T-helper 9 cell (primary cell): ENCODE measurements at places on chromosomes 16 and 17.

GRCh38 chr16:80741724-80742123, 62.7 kb downstream of the CDYL2 start:
- DNase-seq: no peak

DNA sequence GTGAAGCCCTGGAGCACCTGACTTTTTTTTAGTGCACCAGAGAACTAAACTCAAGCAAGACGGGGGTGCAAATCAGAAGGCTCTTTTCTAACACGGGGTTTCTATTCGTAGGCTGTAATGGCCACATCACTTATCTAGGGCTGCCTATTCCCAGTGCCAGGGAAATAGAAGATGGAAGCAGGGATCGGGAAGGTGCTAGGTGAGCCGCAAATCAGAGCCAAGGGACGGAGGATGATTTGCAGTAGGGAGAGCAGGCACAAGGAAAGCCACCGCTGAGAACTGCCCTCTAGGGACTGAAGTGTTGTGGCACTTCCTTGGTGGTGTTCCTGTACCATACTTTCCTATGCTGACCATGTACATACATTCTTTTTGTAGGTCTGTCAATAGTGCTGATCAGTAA, 7.8 kb upstream of the SLC46A1 start:
- DNase-seq: no peak

DNA sequence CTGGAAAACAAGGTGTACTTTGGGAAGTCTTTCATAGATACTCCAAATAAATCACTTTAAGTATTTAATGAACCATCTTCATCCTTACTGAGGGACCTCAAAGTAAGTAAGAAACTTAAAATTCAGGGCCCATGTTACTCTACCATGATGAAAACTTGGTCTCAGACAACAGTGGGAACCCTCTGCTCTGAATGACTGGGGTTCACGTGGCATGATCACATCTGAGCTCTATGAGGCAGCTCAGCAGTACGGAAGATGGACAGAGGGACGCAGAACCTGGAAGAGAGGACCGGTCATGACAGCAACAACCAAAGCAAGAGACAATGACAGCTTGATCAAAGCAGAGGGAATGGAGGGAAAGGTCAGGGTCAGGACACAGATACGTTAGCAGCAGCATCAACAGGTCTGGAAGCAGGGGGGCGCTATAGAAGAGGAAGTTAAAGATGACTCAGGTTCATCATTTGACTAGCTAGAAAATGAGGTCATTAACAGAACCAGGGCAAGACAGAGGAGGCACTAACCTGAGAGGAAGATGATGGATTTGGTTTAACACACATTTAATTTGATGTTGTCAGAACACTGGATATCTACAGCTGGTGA, 9.5 kb downstream of the XPO6 start:
- no peak for DNase-seq

DNA sequence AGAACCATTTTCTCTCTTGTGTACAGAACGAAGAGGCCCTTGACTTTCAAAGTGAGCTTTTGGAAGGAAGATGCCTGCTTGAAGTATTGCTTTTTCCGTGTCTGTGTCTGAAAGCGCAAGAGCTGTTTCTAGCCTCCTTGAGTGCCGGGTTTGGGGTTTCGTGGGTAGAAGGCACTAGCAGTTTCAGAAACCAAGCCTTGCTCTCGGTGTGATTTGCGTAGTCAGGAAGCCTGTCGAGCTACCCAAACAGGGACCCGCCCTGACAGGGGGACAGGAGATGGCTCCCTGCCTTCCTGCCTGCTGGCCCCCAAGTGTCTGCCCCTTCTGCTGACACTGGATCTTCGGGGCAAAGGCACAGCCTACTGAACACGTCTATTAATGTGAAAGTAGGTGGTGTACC, 322.0 kb downstream of the MAF start:
- peak; percentile 37 for DNase-seq

DNA sequence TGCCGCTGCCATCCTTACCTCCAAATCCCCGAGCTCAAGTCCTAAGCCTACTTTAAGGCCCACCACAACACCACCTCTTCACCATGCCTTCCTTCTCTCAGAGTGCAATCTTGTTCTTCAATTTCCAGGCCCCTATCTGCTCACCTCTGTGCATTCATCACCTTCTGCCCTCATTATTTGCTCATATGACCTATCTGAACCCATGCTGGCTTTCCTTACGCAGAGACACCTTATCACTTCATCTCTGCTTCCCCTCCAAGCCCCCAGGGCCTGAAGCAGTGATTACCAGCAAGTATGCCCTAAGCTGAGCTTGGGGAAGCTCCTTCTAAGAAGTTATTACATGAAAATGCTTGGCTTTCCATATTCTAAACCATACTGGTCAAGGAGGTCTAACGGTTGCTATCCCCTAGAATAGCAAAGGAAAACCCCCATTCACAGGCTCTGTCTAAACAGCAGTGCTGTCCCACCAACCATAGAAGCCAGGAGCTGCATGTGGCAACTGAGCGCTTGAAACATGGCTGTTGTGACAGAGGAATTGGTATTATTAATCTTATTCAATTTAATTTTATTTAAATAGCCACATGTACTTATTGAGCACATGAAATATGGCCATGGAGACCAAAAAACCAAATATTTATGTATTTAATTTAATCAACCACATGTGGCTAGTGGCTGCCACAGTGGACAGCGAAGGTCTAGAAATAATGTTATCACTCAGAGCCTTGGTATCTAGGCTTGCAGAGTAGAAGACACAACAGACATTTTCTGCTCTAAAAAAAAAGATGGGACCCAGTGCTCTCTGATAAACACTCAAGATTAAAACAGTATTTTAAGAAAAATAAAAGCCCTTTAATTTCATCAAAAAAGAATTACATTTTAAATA, 13.9 kb downstream of the USP7 start:
- DNase-seq: no peak

- DNase-seq: no peak
These were observed 34.3 kb downstream of the LIMD2 start for GRCh38 chr17:63665527-63666214.

DNA sequence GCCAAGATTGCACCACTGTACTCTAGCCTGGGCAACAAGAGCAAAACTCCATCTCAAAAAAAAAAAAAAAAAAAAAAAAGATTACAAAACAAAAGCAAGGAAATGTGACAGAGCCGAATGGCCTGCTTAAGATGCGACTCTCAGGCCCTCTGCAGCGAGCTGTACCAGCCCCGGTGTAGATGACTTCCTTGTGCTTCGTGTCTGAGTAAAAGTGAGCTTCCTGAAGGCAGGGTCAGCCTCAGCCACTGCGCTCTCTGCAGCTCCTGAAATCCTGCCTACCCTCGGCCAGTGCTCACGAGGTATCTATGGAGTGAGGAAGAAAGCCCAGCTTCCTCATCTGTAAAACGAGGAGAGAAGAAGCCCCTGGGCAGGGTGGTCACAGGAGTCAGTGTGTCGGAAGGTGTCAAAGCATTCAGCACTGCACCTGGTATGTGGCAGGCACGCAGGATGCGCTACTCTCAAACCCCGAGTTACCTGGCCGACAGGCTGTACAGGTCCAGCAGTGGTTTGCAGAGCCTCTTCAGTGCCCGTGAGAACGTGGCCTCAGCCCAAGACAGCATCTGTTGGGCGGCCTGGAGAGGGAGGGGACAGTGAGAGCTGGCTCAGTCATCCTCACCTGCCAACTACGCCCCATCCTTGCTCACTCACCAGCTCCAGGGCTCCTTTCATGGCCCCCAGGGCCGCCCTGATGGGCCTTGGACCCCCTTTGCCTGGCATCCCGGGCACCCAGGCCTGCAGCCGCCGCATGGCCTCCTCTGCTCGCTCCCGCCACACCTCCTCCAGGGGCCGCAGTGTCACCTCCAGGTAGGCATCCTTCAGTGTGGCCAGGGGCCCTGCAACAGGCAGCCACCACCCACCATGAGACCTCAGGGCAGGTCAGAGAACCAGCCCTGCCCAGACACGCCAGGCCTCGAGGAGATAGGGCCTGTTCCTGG, 44.6 kb downstream of the RMI2 start:
- no peak for DNase-seq

DNA sequence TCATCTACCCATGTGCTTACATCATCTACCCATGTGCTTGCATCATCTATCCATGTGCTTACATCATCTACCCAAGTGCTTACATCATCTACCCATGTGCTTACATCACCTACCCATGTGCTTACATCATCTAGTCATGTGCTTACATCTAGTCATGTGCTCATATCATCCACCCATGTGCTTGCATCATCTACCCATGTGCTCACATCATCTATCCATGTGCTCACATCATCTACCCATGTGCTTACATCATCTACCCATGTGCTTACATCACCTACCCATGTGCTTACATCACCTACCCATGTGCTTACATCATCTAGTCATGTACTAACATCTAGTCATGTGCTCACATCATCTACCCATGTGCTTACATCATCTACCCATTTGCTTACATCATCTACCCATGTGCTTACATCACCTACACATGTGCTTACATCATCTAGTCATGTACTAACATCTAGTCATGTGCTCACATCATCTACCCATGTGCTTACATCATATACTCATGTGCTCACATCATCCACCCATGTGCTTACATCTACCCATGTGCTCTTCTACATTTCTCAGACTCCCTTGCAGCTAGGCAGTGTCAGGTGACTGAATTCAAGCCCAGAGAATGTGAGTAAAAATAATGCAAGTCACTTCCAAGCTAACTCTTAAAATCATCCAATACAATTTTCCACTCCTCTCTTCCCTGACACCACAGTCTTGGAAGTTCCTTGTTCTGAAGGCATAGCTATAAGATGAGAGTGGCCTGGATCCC, 196.8 kb downstream of the CBLN1 start:
- no peak for DNase-seq

DNA sequence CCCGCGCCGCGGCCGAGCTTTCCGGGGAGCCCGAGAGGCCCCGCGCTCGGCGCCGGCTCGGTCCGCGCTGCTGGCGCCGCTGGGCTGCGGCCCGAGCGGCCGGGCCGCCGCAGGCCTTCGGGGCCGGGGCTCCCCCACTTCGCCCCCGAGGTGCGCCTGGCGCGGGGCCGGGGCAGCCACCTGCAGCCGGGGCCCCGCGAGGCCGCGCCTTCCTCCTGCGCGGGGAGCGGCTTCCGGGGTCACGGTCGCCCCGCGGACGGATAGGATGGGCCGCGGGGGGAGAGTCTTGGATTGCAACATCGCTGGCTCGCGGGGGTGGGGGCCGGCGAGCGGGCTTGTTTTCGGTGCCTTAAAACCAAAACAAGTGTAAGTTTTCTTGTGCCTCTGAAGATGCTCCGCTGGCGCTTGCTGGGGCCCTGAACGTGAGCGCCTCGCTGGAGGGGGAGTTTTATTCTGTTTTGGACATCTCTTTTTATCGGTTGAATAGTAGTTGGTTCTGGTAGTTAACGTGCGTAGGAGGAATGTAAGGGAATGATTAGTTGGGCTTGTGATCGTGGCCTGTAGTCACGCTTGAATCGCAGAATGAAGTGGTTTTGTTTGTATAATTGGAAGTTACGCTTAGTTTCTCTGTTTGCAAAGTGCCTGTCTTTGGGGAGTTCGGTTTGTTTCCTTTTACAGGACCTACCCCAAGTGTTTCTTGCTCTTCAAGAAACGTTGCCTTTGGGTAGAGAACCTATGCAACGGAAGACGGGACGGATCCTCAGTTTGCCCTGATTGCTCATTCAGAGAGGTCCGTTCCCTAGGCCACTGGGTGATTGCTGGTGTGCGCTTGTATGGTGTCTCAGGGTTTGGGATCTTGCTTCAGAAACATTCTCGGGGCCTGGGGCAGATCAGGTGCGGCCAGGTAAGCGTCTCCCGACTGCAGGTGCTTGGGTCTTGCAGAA, 724 bp downstream of the UBE2I start:
- peak; percentile 57 for DNase-seq

- DNase-seq: no peak
These were observed 24.0 kb downstream of the METRNL start for GRCh38 chr17:83103200-83103942.

GRCh38 chr17:43661699-43662412, at the start of gene MEOX1:
Gene MEOX1, minus strand, starts transcription at chr17:43661922. Its CDS starts 388 bp downstream, at chr17:43661534.
- no peak for DNase-seq

DNA sequence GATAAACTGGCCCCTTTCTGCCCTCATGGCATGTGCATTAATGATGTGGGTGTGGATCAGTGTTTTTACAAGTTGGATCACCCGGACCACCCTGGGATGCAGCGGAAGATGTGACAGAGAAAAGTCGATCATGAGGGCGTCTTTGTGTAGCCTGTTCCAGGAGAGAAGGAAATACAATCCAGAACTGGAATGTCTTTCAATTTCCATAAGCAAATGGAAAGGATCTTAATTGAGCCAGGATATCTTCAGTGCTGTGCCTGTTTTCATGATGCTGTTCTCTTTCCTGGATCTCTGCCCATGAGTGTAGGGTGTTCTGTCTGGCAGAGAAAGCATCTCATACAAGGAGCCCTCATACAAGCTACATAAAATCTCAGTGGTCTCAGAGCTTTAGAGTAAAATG, 481.4 kb downstream of the XYLT1 start:
- DNase-seq: no peak

DNA sequence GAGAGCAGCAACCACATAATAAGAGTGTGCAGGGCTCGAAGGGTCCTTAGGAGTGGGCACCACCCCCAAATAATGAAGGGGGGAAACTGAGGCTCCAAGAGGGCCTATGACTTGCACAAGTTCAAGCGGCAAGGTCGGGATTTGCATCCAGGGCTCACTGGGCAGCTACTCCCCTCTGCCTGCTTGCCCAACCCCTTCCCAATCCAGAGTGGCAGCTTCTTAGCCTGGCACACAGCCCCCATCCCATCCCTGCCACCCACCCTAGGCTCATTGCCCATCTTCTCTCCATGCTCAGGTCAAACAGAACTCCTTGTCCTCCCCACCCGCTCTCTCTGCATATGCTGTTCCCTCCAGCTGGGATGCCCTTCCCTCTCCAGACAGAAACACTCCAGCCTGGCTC, 2.4 kb downstream of the SPPL2C start:
- DNase-seq: no peak

GRCh38 chr17:50586421-50587247, 26.1 kb downstream of the CACNA1G start:
- no peak for DNase-seq

- no peak for DNase-seq
These were observed at the start of gene CD79B for GRCh38 chr17:63931981-63932561. Gene CD79B, minus strand, starts transcription at chr17:63932331. Its CDS starts 70 bp downstream, at chr17:63932261.
